ENCODE measurements at places on chromosomes 3 and 15. TPM values are rescaled to one million over a fixed set of nuclear protein-coding genes. Genes with fewer than 3 reads are reported as not detected.

Gene TRAT1
- not detected for total RNA-seq

Gene TRH
- total RNA-seq: not detected

Gene FANCD2OS
- 1.1 TPM for total RNA-seq

Gene PTH1R
- total RNA-seq: 1.3 TPM

Gene CLEC3B
- 16.0 TPM for total RNA-seq

Gene TMC3
- total RNA-seq: 0.14 TPM

Gene SNX22
- total RNA-seq: 15.9 TPM

Gene ATP8B4
- 8.3 TPM for total RNA-seq

Gene LYZL4
- total RNA-seq: not detected

Gene OSTN
- not detected for total RNA-seq

Gene SLC12A8
- total RNA-seq: 16.4 TPM

Gene GPX1
- total RNA-seq: 250 TPM

Gene LTK
- total RNA-seq: 1.5 TPM

Gene CYP1A1
- 6.9 TPM for total RNA-seq

Gene SERPINI2
- not detected for total RNA-seq

Gene THPO
- not detected for total RNA-seq

Gene GPR176
- 28.3 TPM for total RNA-seq

Gene CLDN16
- total RNA-seq: 0.45 TPM

Gene FILIP1L
- 9.5 TPM for total RNA-seq

Gene LRTM1
- not detected for total RNA-seq

Gene ASB14
- total RNA-seq: not detected

Gene PSTPIP1
- 7.0 TPM for total RNA-seq

Gene GP9
- total RNA-seq: not detected

Gene PEX5L
- total RNA-seq: 1.1 TPM

Gene ZNF80
- total RNA-seq: not detected

Gene RMDN3
- 31.9 TPM for total RNA-seq

Gene SLC2A2
- total RNA-seq: not detected

Gene JAGN1
- 37.0 TPM for total RNA-seq

Gene PHC3
- 100 TPM for total RNA-seq

Data from prostate gland (tissue), 2 donors.